Activated naive CD4-positive, alpha-beta T cell treated with anti-CD3 and anti-CD28 coated beads for 36 hours (primary cell): ENCODE measurements at places on chromosomes 1 and 21.

- DNase-seq = peak; percentile 15
- H3K36me3 ChIP-seq = no peaks in the 10 kb centered on the region
- H3K27me3 ChIP-seq = peaks cover 51% of the 10 kb centered on the region
- H3K27ac ChIP-seq = no peak within 1 kb of the TSS
- no peak within 1 kb of the TSS for H3K4me3 ChIP-seq
These were observed at the start of gene SYT2 for GRCh38 chr1:202710070-202711045. SYT2 (minus strand) TSS chr1:202710454; CDS start chr1:202605772, 104,682 bp downstream.

- DNase-seq = no peak
- H3K27ac ChIP-seq = no peak overlapping the region
- H3K4me1 ChIP-seq = no peaks in the 10 kb centered on the region
These were observed 73.7 kb downstream of the ADGRL2 start for GRCh38 chr1:81874461-81874860.

GRCh38 chr1:162878000-162878596 is 17.1 kb upstream of the CCDC190 start:
- H3K4me1 ChIP-seq = no peaks in the 10 kb centered on the region
- no peak overlapping the region for H3K4me3 ChIP-seq
- no peak overlapping the region for H3K27ac ChIP-seq
- H3K27me3 ChIP-seq = peaks cover 34% of the 10 kb centered on the region

DNA sequence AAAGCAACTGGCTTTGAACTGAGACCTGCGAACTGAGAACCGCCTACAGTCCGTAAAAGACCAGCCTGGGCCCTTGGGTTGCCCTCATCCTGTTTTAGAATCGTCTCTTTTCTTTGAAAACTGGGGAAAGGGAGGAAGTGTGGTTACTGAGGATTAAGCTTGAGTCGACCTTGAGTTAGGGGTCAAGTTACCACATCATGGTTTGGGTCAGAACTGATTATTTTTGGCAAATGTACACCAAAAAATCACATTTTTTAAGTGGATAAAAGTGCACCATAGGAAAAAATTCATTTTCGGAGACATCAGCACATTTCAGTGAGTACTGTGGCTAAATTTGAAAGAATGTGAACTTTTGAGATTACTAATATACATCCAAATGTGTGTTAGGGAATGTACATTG is 76.9 kb upstream of the KAZN start:
- H3K4me3 ChIP-seq = no peak overlapping the region
- H3K36me3 ChIP-seq = no peaks in the 10 kb centered on the region
- DNase-seq = no peak
- H3K4me1 ChIP-seq = peaks cover 8% of the 10 kb centered on the region
- H3K27ac ChIP-seq = no peak overlapping the region

DNA sequence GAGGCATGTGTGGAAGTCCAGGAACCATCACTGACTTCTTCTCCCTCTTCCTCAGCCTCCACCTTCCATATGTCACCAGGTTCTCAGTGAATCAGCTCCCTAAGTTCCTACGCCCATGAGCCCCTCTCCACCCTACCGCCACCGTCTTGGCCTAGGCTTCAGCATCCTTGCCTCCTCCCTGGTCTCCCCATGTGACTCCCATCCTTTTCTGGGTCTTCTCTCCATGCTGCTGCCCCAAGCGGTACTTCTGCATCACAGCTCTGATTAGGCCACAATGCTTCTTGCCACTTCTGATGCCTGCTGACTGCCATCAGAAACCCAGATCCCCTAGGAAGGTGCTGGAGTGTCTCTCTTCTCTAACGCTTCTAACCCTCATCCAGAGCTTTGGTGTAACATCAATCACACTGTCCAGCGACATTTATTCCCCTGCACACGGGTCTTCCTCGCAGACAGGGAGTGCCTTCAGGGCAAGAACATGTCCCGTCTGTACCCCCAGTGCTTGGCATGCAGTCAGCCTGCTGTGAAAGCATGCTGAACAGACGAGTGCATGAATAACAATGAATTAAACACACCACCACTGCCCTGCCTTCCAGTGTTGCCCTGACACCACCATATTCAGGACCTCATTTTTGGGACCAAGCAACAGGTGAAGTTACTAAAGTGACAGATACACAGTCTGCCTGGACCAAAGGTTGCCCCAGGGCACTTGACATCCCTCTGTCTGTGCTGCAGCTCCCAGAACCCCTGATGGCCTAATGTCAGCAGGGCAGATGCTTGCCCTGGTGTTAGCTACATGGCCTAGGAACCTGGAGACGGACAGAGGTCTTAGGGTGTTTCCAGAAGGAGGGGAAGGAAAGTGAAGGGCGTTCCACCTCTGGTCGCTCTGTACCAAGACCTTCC is 158.7 kb upstream of the EDN2 start:
- peaks cover 36% of the 10 kb centered on the region for H3K4me1 ChIP-seq
- H3K36me3 ChIP-seq = peaks cover 21% of the 10 kb centered on the region
- no peaks in the 10 kb centered on the region for H3K27me3 ChIP-seq
- peak; percentile 6 for DNase-seq

- no peaks in the 10 kb centered on the region for H3K4me1 ChIP-seq
- H3K27ac ChIP-seq = no peak overlapping the region
- no peak overlapping the region for H3K4me3 ChIP-seq
These were observed 93.6 kb downstream of the ENAH start for GRCh38 chr1:225559326-225559725.
